ENCODE measurements at places on chromosomes 16 and 17.

DNA sequence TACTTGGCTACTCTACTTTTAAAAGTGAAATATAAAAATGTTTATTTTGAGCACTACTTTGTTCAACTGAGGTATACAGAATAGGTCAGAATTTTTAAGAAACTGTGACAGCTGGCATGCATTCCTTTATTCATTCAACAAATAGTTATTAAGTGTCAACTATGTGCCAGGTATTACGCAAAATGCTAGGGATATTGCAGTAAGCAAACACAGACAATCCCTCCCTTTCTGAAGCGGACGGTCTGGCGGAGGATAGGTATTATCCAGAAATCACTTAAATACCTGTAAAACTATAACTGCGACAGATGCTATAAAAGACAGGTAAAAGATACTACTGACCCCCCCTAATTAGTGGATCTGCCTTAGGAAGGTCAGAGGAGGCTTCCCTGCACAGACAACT is 26.1 kb downstream of the METTL16 start:
- no peak for DNase-seq

DNA sequence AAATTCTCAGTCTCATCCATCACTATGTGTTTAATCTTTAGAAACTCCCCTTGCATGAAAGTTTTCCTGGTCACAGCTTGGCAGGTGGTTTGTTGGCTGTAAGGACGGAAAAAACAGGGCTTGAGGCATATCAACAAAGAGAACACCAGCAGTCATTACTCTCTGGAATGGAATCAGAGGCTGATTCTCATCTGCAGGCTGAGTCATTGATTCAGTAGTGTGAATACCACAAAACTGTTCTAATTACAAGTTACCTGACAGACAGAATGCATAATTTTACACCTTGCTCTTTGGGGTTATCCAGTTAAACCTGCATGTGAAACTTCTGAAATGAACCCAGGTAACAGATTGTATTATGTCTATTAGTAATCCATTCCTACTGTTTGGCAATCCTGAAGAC is 11.5 kb upstream of the SLFN12L start:
- DNase-seq, result no peak

- no peak for DNase-seq
Measured at GRCh38 chr16:2143878-2144485, 4.4 kb upstream of the RAB26 start.

DNA sequence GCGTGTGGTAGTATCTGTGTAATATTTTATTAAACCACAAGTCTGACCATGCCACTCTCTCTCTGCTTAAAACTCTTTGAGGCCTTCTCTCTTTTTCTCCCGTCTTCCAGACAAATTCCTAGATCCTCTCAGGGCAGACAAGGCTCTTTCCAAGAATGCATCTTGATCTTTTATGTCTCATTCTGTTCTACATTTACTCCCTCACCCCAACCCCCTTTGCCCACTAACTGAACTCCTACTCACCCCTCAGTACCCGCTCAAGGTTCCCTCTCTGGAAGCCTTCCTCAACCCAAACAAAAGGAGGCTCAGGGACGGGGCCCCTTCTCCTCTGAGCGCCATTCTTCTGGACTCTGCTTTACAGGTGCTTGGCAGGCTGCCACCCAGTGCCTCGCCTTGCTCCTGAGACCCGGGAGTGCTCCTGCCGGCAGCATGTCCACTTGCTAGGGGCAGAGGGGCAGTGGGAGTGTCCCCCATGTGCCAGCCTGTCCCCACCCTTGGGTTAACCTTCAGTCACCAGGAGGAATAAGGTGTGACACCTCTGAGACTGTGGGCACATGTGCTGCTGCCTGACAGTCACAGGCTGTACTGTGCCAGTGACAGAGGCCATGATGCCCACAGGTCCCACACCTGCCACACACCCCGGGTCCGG is 9.2 kb downstream of the SLC13A2 start:
- DNase-seq, result no peak

DNA sequence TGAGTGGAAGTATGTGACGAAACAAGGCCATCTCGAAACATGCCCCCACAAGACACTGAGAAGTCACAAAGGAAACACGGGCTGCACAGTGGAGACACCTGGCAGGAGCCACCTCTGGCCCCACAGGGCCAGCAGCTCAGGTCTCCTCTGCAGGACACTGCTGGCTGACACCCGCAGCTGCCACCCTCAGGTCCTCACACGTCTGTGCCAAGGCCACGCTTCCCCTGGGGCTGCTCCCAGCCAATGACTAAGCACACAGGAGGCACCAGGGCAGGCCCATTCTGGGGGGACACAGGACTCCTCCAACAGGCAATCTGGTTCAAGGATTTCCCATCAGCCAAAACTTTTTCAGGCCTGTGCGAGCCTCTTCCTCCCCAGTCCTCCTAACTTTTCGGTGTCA is 36.4 kb downstream of the MBTPS1 start:
- no peak for DNase-seq

- DNase-seq, result peak; percentile 92
Measured at GRCh38 chr17:65173284-65173793, 36.2 kb downstream of the RGS9 start.

DNA sequence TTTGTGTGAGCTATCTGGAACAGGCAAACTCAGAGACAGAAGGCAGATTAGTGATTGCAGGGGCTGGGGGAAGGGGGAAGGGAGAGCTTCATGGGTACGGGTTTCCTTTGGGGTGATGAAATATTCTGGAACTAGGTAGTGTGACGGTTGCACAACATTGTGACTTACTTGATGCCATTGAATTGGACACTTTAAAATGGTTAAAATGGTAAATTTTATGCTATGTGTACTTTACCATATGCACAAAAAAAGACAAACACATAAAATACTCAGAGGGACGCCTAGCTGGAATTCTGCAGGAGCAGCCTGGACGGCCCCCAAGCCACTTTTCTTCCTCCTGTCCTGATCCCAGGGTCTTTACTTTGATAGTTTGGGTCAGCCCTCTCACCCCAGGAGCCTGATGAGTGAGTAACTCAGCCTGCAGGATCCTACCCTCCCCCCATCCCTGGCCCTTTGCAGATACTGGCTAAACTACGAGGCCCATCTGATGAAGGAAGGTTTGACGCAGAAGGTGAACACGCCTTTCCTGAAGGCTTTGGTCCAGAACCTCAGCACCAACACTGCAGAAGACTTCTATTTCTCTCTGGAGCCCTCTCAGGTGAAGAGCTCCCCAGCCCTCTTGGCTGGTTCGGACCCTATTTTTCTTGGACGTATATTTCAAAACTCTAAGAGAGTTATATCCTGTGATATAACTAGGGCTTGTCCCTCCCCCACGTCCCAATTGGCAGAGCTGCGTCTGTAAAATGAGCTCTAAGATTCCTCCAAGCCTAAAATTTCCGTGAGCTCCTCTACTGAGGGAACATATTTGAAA is 7.8 kb downstream of the ADGRG3 start:
- no peak for DNase-seq

GRCh38 chr16:70737377-70738082 is 51.7 kb upstream of the MTSS2 start:
- peak; percentile 90 for DNase-seq

- DNase-seq, result peak; percentile 31
Measured at GRCh38 chr17:17824119-17824782, 12.5 kb downstream of the SREBF1 start.

GRCh38 chr17:48577946-48578615 is at the start of gene HOXB4:
TSS of gene HOXB4 (minus strand) at chr17:48578350. CDS start at chr17:48578319, 31 bp downstream.
- peak; percentile 74 for DNase-seq

- peak; percentile 81 for DNase-seq
Measured at GRCh38 chr17:29589524-29590410, at the start of gene GIT1. TSS of gene GIT1 (minus strand) at chr17:29589648. CDS start at chr17:29589378, 270 bp downstream.

GRCh38 chr17:64005734-64006167 is 7.6 kb downstream of the PRR29 start:
- DNase-seq, result no peak

DNA sequence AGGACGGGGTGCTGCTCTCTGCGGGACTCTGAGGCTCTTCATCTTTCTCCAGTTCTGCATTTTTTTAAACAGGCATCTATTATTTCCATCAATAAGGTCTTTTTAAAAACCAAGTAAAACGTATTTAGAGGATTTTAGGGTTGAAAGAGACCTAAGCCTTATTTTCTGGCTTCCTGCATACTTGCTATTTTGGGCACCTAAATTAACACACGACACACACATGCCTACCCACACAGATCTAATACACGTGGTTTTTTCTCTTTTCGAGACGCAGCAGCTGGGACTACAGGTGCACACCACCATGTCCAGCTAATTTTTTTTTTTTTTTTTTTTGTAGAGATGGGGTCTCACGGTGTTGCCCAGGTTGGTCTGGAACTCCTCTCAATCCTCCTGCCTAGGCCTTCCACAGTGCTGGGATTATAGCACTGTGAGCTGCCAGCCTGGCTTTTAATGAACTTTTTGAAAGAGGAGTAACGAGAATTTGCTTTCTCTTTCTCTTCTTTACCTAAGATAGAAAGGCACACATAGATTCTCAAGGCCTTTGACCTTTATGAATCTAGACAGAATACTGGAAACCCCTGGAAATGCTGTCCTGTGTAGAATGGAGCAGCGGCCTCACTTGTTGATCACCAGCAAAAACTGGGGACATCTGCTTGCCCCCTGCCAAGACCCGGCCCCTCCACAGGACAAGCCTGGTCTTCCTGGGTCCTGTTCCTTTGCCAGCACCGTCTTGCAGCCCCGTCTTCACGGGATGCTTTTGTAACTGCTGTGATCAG is 13.8 kb downstream of the DNAAF8 start:
- DNase-seq, result no peak

DNA sequence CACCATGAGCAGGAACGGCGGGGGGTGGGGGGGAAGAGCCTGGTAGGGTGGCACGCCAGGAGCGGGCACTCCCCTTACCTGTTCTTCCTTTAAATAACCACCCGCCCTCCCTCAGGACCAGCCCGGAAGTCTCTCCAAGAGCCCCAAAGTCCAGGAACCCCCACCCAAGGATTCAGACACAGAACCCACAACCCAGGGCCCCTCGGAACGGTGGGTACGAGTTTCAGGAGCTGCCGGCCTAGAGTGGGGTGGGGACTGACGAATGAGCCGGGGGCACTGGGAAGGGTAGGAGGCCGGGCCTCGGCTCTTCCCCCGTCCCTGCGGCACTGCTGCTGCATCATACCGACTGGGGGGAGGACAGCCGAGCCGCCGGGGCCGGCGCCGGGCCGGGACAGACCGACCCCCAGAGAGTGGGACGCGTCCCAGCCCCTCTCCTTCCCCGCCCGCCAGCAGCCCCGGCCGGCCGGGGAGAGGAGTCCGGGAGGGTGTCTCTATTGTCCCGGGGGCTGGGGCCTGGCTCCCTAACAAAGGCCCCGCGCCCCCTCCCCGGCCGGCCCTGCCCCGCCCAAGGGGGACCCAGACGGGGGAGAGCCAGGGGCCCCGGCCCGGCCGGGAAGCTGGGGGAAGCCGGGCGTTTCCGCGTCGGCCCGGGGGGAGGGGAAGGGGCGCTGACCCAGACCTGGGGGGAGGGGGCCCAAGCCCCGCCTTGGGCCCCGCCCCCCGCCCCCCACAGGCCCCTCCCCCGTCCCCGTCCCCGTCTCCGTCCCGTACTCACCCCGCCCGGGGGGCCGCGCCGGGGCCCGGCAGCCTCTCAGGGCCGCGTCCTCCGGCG is 747 bp downstream of the ATXN7L3 start:
- DNase-seq, result peak; percentile 49

DNA sequence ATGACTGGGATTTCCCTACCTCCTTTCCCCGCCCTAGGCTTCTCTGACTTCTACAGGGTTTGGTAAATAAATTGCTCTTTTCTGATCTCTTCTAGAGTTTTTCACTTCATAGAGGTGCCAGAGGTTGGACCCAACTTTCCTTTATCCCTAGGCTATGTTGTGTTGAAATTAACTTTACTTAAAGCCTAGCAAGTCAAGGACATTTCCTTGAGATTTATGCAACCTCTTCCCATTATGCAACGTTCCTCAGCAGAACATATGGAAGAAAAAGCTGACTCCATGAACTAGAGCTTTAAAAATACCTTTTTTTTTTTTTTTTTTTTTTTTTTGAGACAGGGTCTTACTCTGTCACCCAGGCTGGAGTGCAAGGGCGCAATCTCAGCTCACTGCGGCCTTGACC is 15.5 kb downstream of the MPO start:
- DNase-seq, result no peak

DNA sequence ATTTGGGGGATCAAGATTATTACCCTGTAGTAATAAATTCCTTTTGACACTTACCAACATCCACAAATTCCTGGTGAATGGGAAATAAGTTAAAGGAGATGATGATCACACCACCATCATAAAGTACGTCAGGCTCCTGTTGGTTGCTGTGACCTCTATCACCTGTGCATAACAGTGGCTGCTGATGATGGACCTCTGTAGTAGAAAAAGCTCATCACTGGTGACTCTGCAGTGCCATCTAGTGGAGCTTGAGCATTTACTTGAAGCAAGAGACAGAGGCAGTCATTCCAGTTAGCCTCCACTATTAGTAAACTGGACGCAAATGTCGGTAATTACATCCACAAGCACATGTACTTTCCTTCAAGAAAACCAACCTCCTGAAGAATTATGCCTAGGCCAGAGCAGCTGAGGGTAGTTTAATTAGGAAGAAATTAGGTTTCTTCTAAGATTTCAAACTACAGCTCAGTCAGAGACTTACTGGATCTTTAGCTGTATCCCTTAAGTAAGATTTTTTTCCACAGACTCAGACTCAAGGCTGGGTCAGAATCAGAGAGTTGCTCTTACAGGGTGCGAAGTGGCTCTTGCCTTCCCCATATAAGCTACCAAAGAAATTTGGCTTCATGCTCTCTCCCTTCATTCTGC is 39.3 kb downstream of the CYB561 start:
- peak; percentile 79 for DNase-seq

- no peak for DNase-seq
Measured at GRCh38 chr16:71459510-71459909, 2.5 kb downstream of the ZNF23 start.

- no peak for DNase-seq
Measured at GRCh38 chr17:56838687-56839086, 4.7 kb downstream of the DGKE start.

DNA sequence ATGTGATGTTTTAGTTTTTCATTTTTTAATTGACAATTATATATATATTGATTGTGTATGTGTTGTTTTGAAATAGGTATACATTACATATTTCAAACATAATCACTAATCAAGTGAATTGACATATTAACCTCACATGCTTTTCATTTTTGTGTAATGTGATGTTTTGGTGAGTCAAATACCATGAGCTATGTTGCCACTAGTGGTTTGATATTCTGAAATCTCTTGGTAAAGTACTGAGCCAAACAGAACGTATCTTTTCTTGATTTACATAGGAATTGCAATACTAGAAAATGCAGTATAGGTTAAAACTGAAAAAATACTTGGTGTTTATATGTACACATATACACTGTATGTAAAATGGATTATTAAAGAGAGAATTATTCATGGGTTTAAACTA is 65.2 kb upstream of the SIAH1 start:
- no peak for DNase-seq

GRCh38 chr16:87491522-87492290 is 1.1 kb downstream of the ZCCHC14 start:
- DNase-seq, result no peak

GRCh38 chr17:81527591-81528383 is at the start of gene FSCN2:
TSS of gene FSCN2 (plus strand) at chr17:81528377. CDS start at chr17:81528532, 155 bp downstream.
- no peak for DNase-seq

- no peak for DNase-seq
Measured at GRCh38 chr17:69198238-69198637, 30.4 kb downstream of the ABCA10 start.

GRCh38 chr17:4530799-4531730 is 24.1 kb downstream of the MYBBP1A start:
- DNase-seq, result no peak

Data from activated CD4-positive, alpha-beta T cell treated with anti-CD3 and anti-CD28 coated beads, Interleukin-2, Interleukin-4, amounts not matched to agents 100 ng/mL and 50 ng/mL, durations not matched to agents 16 hours and 8 hours (primary cell).